ENCODE measurements at places on chromosomes 6 and 20.

GRCh38 chr20:37928996-37929682 lies 26.2 kb downstream of the VSTM2L start:
- no peak for DNase-seq

DNA sequence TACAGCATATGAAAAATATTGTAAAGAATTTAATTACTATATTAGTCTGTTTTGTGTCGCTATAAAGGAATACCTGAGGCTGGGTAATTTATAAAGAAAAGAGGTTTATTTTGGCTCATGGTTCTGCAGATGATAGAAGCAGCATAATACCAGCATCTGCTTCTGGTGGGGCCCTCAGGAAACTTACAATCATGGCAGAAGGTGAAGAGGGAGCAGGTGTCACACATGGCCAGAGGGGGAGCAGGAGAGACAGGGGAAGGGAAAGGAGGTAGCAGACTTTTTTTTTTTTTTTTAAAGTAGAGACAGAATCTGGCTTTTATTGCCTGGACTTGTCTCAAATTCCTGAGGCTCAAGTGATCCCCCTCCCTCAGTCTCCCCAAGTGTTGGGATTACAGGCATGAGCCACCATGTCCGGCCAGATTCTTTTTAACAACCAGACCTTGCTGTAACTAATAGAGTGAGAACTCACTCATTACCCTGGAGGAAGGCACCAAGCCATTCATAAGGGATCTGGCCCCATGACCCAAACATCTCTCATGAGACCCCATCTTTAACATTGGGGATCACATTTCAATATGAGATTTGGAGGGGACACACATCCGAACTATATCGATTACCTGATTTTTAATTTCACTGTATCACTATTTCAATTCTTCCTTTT lies 64.6 kb downstream of the MAN1A1 start:
- DNase-seq: no peak

GRCh38 chr6:143064951-143065683 lies 4.4 kb downstream of the AIG1 start:
- no peak for DNase-seq

DNA sequence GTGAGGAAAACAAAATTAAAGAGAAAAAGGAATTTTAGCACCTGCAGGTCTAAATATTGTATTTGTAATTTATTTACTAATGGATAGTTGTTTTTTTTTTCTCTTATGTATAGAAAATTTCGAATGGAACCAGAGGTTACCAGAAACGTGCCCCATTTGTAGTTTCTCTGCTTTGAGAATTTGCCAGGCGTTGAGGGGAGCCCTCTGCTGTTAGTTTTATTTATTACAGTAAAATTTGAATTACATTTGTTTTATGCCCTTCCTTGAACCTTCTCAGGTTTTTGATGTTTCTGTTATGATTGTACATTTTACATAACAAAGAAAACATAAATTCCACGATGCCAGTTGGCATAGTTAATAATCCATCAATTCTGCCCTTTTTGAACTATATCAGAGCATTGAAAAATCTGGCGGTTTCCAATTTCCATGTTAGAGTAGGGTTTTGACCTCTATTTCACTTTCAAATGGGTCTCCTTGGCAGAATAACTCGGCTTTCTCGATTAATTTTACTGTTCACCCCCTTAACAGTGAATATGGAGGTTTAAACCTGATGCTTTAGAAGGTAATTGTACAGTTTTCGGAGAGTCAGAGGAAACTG lies 35.1 kb upstream of the RFPL4B start:
- DNase-seq: no peak

DNA sequence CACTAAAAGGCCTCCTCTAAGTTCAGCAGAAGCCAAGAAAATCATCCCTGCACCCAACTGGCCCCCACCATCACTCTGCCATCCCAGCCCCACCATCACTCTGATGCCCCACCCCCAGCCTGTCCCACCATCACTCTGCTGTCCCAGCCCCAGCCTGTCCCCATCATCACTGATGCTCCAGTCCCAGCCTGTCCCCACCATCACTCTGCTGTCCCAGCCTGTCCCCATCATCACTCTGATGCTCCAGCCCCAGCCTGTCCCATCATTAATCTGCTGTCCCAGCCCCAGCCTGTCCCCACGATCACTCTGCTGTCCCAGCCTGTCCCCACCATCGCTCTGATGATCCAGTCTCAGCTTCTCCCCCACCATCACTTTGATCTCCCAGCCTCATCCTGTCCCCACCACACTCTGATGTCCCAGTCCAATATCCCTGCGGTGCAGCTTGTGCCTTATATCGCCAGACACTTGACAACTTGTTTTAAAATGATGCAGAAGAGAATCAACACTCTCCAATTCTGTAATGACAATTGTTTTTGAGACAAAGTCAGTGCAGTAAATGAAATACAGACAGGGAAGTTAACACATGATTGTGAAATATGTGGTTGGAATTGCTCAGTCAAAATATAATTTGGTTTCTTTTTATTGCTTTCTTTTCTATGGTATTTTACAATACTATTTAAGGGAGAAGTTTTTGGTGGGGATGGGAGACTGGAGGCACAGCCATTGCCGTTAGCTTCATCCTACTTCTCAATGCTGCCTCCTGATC lies 100.8 kb downstream of the TNFAIP3 start:
- no peak for DNase-seq

GRCh38 chr20:23484081-23484480 lies 6.8 kb upstream of the CST8 start:
- DNase-seq: no peak

DNA sequence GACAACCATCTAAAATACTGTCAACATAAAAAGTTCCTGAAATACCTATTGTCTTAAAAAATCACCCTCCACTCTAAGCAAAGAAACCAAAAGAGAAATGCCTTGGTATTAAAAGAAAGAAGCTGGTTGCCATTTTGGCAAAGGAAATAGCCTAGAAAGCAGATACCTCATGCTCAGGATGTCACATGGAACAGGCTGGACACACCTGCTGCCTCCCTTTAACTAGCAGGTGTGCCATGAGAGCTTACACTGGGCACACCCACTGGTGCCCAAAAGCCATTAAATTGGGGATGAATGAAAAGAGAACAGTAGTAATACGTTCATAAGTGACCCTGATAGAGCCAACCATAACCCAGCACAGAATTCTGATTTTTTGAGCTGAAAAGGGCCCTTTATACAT lies 1.5 kb downstream of the SLC23A2 start:
- no peak for DNase-seq

- no peak for DNase-seq
Measured at GRCh38 chr20:39378776-39379175, 416.6 kb downstream of the DHX35 start.

- no peak for DNase-seq
Measured at GRCh38 chr6:80540700-80541099, 434.2 kb downstream of the BCKDHB start.

DNA sequence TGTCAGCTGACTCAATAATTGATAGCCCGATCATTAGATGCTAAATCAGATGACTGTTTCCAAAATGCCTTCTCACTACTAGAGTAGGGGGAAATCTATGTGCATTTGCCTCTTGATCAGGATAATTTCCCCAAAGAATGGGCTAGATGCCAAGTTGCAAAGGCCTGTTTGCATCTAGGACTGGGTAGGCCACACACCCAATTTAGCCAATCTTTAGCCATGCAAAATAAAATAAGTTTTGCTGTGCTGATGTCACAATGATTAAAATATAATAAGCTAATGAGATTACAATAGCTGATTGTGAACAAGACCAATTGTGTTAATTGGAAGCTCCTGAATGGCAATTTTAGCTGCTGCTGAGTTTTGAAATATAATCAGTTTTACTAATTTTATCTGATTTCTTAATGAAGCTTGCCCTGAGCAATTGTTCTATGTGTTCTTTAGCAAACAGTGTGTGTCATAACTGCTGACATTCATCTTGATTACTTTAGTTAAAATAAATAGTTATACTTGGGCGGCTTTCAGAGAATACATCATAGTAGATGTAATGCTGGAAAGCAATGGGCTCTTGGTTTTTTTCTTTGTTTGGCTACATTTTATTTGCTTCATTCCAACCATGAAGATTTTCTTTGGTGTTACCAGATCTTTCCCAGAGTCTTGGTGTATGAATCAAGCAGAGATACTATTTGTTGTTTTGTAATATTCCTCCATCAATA lies 973.2 kb upstream of the SLC35B3 start:
- DNase-seq: no peak

- DNase-seq: no peak
Measured at GRCh38 chr6:75117701-75118100, 88.2 kb downstream of the COL12A1 start.

GRCh38 chr6:156953479-156954146 lies 176.4 kb downstream of the ARID1B start:
- no peak for DNase-seq

- peak; percentile 78 for DNase-seq
Measured at GRCh38 chr20:45946149-45946970, 11.9 kb downstream of the PCIF1 start.

DNA sequence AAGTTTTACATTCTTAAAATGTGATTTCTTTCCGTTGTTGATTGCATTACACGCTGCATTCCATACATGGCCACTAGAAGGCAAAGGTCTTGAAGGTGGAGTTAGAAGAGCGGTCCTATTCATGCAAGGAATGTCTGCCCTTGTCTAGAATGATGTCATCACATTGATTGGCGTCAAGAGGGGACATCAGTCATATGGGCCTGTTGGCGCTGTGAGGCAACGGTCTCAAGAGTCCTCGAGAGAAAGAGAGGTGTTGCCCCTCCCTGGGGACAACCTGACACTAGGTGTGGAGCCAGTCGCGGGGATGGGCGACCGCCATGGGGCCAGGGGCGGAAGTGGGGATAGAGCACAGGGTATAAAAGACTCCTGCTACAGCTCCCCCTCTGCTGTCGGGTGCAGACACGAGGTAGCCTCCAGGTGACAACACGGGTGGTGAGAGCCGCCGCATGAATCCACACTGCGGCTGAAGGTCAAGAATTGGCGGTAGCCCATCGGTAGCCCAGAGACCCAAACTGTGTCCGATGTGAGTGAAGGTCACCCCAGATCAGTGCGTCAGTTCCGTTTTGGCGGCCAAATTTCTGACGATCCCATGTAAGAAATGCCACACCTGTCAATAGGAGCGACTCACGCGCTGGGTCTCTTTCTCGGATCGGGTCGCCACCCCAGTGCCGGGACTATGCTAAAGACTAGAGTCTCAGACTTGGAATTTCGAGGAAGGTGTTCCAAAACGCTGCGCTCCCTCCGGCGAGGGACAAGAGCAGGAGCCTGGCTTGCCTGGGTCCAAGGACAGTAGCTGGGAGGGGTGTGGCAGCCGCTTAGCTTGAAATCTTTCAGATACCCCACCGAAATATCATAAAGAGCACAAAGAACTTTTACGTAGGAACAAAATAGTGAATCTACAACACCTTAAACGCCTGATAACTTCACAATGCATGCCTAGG lies 93.2 kb upstream of the ZNF184 start:
- DNase-seq: no peak

GRCh38 chr20:36726168-36726567 lies 19.7 kb downstream of the NDRG3 start:
- no peak for DNase-seq

GRCh38 chr20:20953738-20954618 lies 152.2 kb downstream of the LINC00237 start:
- no peak for DNase-seq

DNA sequence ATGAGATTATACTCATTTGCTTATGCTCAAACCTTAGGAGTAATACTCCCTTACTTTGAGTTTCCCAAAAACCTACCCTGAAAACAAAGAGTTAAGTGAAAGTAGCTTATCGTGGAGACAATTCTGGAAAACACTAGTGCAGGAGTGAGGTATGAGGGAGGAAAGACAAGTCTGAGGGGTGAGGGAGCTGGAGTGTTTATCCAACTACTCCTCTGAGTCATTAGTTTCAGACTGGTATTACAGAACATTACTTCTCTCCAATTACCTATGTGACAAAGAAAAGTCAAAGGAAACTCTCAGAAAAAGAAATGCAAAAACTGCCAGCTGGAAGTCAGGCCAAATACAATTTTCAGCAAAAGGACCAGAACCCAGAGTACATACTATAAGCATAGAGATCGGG lies 171.1 kb upstream of the SPTLC3 start:
- DNase-seq: no peak

DNA sequence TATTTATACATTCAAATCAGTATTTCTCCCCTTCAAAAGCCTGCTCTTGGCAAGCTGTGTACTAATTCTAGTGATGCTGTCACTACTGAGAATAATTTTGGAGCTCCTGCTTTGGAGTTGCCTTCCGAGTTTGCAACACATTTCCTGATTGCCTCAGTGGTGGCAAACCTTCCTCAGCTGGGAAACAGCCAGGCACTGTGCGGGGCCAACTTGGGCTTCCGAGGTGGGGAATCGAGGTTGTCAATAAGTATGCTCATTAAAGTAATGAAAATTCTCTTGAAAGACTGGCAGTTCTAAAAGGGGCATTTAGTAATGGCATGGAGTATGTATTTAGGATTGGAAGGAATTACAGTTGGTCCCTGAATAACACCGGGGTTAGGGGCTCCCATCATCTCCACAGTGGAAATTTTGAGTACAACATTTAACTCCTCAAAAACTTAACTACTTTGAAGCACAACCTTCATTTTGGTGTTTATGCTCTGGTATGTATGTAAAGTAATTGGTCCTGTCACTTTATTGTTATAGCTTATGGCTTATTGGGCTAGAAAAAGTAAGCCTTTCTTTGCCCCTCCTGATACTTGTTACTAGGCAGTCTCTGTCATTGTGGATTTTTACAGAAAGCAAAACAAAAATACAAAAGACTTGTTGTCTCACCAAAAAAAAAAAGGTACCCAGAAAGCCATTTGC lies 2.7 kb downstream of the PAQR8 start:
- DNase-seq: no peak

DNA sequence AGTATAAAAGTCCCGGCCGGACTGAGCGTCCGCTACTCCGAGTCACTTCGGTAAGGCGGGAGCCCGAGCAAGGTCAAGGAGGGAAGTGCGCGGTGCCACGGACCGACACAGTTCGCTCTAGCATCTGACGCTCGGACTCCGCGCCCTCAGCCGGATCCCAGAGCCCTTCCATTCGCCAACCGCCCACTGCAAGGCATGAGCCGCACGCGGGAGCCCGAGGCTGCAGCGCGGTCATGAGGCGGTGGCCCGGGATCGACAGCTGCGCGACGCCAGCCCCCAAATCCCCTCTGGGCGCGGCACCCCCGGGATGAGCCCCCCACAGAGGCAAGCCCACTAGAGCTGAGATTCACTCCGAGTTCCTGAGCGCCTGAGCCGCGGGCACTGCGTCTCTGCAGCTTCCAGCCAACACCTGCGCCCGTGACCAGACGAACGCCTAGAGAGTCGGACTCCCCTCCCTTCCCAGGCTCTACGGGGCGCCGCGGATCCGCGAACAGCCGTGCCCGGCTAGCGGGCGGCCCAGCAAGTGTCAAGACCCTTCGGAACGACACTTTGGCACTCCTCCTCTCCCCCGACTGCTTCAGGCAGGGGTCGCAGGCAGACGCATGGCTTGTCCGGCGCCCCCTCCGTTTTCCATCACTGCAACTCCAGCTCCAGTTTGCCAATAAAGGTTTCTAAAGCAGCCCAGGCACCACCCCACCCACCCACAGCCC lies 725 bp upstream of the ISM1 start:
- peak; percentile 85 for DNase-seq

- DNase-seq: peak; percentile 54
Measured at GRCh38 chr20:50294164-50295088, 103.8 kb downstream of the CEBPB start.

All from right lobe of liver (tissue), 6 donors.